ENCODE measurements at places on chromosomes 6 and 20.

- no peak for DNase-seq
These were observed 2.2 kb downstream of the TBC1D20 start for GRCh38 chr20:460180-460579.

- DNase-seq = no peak
These were observed 12.1 kb downstream of the MICB start for GRCh38 chr6:31510007-31510406.

DNA sequence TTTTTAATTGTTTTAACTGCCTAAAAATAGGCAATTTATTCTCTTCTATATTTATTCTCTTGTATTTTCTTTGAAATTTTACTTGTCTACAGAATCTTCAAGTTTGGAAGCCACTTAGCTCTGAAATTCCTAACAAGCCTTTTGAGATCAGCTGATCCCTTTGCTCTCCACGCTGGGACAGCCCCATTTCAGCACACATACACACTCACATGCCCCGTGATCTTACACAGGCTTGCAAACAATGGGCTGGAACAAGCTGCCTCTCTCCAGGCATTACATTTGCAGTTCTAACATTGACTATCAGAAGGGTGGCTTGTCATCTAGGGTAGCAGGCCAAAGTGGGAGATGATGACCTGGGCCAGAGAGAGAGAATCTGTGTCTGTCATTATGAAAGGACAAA, 62.1 kb upstream of the RAB32 start:
- no peak for DNase-seq

DNA sequence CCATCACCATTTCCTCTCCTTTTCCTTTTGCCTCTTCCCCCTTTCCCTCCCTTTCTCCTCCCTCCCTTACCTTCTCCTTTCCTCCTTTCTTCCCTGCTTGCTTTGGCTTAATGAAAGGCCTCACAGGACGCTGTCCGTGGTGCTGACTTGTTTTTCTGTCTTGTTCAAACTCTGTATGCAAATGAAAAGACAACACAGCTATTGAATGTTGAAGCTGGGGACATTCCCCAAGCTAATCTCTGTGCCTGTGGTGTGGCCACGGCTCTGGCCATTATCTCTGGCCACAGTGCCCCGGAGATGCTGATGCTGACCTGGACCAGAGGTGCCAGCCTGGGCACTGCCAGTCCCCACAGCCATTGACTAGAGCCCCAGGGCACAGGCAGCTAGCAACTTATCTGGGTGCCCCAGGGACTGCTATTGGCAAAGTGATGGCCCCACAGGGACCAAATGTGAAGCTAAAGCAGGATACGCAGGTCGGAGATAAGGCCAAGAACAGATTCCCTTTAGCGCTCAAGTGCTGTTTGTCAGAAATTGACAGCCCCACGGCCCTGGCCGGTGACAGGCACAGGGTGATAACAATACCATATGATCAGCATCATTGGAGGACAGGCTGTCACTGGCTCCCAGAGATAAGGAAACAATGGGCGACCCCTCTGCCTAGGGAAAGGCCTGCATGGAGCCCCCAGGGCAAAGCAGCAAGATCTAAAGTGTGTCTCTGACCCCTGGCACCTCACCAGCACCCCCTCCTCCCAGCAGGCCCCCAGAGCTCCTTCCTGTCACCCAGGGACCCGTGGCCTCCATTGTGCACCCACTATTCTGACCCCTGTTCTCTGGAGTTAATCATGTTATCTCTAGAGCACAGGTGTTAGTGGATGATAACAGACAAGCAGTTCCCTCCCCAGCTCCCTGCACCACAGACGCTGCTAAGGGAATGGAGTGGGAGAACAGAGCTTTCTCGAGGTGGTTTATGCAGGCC, 31.6 kb upstream of the SLC32A1 start:
- no peak for DNase-seq

GRCh38 chr6:53360093-53360912, 11.6 kb upstream of the ELOVL5 start:
- no peak for DNase-seq

DNA sequence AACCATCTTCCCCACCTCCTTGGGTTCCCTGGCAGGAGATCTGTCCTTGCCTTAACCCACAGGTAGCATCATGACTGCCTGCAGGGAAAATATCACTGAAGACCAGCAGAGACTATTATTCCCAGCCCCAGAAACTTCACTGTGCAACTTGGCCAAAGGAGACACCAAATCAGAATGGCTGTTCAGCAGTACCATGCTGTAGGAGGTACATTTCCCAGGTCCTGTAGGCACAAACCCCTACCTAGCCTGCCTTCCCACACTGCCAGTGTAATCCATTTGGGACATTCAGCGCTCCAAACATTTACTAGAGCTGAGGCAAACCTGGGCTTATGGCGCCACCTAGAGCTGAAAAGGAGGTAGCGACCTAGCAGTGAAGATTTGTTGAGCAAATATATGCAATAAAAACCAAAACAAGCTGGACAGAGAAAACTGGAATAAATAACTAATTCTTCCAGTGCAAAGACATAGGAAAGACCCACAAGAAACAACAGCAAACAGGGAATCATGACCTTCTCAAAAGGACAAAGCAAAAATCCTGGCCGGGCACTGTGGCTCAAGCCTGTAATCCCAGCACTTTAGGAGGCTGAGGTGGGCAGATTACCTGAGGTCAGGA, 60.3 kb downstream of the VTA1 start:
- DNase-seq = no peak

DNA sequence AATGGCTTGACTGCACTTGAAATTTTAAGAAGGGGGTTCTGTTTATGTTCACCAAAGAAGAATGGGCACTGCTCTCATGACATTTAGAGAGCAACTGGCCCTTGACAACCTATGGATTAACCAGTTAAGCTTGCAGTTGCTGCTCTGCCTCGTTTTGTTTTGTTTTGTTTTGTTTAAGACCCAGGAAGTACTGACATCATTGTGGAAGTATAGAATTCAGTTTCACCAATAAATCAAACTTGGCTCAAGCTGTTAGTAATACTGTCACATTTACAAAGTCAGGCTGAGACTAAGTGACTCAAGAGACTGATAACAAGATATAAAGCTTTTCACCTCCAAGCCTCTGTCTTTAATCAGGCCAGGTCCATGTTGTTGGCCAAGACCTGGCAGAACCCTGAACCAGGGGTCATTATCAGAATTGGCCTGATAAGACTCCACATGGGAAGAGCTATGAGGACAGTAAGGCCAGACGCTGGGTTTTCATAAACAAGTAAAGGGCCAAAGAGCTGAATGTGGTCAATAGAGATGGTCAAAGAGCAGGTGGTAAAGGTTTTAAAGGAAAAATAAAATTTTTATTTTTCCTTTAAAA, 99.4 kb upstream of the VGLL2 start:
- no peak for DNase-seq

- DNase-seq = no peak
These were observed 74.2 kb downstream of the KCNQ5 start for GRCh38 chr6:72696055-72696454.

DNA sequence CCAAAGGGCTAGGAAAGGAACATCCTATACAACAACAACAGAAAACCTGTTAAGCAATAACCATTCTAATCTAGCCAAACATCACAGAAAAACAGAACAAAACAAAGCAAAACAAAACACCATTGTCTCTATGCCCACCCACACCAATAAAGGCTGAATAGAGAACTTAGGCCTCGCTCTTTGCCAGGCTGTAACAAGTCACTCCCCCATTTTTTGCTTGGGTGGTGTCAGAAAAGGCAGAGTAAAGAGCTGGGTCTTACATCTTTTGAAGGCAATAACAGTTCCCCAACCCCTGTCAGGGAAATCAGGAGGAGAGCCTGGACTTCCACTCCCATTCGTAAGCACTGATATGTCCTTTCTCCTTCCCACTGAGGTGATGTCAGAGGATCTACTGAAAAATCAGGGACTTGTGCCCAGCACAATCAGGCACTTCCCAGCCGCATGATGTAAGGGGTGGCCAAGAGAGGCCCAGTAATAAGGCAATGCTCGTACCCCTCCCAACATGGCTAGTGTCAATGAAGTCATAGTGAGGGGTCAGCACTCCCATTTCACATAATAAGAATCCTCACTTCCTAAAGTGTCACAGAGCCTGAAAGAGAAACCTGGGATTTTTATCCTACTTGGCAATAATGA, 31.0 kb downstream of the THEMIS start:
- no peak for DNase-seq

DNA sequence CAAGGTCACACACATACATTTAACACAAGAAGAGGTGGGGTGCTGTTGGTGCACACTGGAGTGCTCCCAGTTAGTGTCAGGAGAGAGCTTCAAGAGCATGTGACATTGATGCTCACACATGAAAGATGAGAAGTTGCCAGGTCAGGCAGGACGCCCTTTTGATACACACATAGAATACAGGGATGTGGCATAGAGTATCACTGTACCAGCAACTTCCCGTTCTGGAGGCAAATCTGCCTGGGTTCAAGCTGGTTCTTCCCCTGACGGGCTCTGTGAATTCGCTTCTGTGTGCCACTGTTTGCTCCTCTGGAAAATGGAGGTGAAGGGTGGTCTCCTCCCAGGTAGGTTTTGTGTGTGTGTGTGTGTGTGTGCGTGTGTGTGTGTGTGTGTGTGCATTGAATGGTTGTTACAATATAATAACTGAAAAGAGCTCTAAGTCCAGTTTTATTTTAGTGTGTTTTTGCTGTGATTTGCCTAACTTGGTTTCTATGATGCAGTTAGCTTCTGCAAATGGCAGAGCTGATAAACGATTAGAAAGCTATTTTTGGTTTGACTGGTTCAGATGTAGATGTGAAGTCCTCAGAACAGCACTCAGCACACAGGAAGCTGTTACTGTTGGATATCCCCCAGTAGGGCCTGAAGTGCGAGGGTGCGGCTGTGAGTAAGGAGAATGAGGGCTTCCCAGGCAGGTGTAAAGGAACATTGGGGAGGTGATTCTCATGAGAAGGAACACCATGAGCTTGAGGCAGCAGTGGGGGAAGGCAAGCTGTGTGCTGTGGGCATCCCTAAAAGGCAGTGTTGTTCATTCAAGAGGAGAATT, 53.4 kb downstream of the HIVEP1 start:
- no peak for DNase-seq

GRCh38 chr6:35724471-35724870, 12.4 kb upstream of the ARMC12 start:
- DNase-seq = no peak

- DNase-seq = no peak
These were observed 101.5 kb downstream of the CAP2 start for GRCh38 chr6:17494919-17495318.

- no peak for DNase-seq
These were observed 91.9 kb downstream of the ADGRB3 start for GRCh38 chr6:68726992-68727391.

GRCh38 chr6:109192865-109193264, 97.6 kb downstream of the CEP57L1 start:
- DNase-seq = no peak

GRCh38 chr6:126427713-126428112, 87.8 kb downstream of the CENPW start:
- DNase-seq = no peak

DNA sequence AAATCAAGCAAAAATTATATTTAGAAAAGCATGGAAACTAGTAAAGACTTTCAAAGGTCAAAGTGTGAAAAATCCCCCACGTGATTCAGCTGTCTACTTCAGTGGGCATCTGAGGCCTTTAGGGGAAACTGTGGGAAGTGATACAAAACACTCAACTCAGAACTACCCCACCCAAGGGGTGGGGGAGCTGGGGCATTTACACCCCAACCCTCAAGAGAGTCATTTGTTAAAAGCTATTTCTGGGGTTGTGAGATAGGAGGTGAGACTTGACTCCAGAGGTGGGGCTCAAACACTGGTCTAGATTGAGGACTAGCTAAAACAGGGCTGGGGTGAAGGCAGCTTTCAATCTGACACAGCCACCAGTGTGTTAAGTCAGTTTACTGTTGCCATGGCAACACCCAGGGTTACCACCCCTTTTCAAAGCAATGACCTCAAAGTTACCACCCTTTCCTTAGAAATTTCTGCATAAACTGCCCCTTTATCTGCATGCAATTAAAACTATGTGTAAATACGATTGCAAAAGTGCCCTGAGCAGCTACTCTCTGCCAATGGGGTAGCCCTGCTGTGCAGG, 9.9 kb upstream of the GTSF1L start:
- no peak for DNase-seq

DNA sequence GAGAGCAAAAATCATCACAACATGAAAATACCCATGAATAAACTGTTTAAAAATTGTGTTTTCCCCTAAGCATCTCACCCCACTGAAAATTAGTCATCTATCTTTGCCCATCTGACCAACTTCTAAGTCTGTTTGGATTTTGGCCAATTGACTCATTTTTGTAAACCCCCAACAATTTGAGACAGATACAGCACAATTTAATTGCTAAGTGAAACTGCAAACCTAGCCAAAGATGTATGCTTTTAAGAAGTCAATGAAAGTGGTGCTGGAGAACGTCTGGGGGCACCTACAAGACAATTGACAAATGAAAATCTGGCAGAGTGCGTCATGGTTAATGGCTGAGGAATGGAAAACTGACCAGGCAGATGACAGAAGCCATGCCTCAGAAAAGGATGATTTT, 30.9 kb upstream of the SLC24A3 start:
- no peak for DNase-seq

GRCh38 chr6:30136570-30137286, 788 bp downstream of the TRIM40 start:
- DNase-seq = no peak

GRCh38 chr6:116524236-116524635, 12.8 kb downstream of the CALHM5 start:
- no peak for DNase-seq

DNA sequence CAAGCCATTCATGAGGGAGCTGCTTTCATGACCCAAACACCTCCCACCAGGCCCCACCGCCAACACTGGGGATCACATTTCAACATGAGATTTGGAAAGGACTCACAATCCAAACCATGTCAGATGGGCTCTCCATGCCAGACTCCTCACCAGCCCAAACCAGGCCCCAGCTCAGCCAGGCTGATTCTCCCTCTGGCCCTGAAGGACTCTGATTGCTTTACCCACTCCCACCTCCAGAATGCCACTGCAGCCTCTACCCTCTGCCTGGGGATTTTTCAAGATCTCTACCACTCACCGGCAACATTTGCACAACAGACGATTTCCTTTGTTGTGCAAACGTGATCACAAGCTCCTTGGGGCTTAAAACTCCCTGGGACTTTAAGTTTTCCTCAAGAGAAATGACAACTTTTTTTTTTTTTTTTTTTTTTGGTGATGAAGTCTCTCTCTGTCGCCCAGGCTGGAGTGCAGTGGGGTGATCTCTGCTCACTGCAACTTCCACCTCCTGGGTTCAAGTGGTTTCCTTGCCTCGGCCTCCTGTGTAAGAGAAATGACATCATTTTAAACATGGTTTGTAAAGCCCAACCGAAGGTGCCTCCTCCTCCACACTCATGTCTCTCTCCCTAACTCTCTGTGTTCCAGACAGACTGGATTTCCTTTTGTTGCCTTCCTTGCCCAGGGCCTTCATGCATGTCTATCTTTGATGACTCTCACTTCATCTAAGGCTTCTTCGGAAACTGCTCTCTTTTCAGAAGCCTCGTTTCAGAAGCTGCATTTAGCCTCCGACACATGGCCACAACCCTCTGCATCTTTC, 147.0 kb downstream of the CDH26 start:
- DNase-seq = no peak

GRCh38 chr6:167485186-167485978, 160.5 kb downstream of the TTLL2 start:
- DNase-seq = no peak

Data from stimulated activated CD8-positive, alpha-beta memory T cell treated with anti-CD3 and anti-CD28 coated beads, Interleukin-12 subunit alpha, Interleukin-12 subunit beta, amount 100 ng/mL, for 4 hours (primary cell).